Upper lobe of left lung (tissue), 6 donors: ENCODE measurements at places on chromosomes 5 and 9.
A peak's percentile ranks its signal among the peaks of the same experiment; 100 is the strongest.

- no peak for DNase-seq
- no peaks in the 10 kb centered on the region for H3K27me3 ChIP-seq
- H3K27ac ChIP-seq, result no peak overlapping the region
- no peak overlapping the region for H3K4me3 ChIP-seq
Observed at GRCh38 chr5:169795338-169795737, 158.3 kb downstream of the DOCK2 start.

- H3K4me1 ChIP-seq, result peaks cover 14% of the 10 kb centered on the region
- no peak for DNase-seq
- H3K27me3 ChIP-seq, result no peaks in the 10 kb centered on the region
- H3K36me3 ChIP-seq, result no peaks in the 10 kb centered on the region
Observed at GRCh38 chr5:131318455-131318854, 54.6 kb downstream of the CDC42SE2 start.

DNA sequence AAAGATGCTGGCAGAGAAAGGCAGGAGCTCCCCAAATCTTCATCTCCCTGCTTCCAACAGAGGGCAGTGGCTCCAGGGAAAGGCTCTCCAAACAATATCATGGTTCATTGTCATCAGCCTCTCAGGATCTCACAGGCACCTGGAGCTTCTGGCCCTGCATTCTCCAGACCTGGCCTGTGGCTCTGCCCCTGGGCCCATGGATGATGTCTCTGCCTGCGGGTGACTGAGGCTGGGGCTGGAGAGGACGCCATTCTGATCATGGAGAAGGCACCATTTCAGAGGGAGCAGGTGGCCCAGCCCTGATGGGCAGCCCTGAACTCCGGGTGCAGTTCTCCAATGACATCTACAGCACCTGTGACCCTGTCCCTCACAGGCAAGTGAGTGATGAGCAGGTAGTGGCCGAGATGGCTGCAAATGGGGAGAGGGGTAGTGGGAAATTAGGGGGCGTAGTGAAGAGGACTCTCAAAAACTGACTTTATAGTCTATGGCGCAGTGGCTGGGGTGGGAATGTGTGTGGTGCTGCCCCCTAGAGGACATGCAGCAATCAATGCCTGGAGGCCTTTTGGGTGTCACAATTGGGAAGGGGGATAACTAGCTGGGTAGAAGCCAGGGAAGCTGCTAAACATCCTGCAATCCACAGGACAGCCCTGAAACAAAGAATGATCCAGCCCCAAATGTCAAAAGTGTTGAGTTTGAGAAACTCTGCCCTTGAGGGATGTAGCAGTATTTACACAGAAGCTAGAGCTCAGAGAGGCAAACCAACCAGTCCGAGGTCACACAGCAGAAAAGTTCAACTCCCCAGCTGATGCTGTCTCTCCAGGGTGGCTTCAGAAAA is 3.2 kb downstream of the SH3PXD2B start:
- H3K4me3 ChIP-seq, result no peak overlapping the region
- no peaks in the 10 kb centered on the region for H3K36me3 ChIP-seq
- no peak overlapping the region for H3K27ac ChIP-seq
- DNase-seq, result peak; percentile 38
- H3K4me1 ChIP-seq, result peaks cover 25% of the 10 kb centered on the region
- no peaks in the 10 kb centered on the region for H3K27me3 ChIP-seq

DNA sequence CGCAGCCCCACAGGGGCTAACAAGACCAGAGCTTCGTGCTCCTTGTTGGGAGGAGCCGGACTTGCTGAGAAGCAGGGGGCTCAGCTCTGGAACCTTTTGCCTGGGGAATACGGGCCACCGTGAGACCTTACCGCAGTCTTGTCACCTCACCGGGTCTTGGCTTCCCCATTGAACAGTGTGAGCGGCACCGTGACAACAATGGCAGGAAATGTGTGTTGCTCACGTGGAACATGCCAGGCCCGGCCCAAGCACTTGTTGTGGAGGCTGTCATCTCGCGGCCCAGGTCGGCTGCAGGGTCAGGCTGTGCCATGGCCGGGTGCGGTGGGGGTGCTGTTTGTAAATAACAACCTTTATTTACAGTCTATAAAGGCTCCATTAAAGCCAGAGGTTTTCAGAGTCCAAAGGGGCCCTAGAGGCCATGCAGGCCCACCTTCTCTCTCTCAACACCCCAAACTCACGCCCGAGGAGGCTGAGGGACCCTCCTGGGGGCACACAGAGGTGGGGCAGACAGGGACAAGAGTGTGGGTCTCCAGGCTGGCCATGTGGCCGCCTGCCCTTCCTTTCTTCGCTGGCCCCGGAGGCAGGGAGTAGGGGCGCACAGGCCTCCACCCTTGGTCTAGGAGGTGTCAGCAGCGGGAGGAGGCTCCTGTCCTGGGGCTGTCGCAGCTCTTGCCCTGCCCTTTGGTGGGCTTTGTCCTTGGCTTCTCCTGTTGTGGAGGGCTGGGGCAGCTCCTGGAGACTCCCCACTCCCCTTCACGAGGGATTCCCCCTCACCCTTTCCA is 79.7 kb downstream of the TSPAN17 start:
- H3K36me3 ChIP-seq, result no peaks in the 10 kb centered on the region
- H3K27ac ChIP-seq, result no peak overlapping the region
- H3K27me3 ChIP-seq, result no peaks in the 10 kb centered on the region
- no peak overlapping the region for H3K4me3 ChIP-seq

GRCh38 chr5:173602423-173602822 is 14.0 kb downstream of the BOD1 start:
- no peaks in the 10 kb centered on the region for H3K4me1 ChIP-seq
- no peak for DNase-seq
- H3K27ac ChIP-seq, result no peak overlapping the region
- H3K36me3 ChIP-seq, result peaks cover 18% of the 10 kb centered on the region
- H3K27me3 ChIP-seq, result no peaks in the 10 kb centered on the region
